OCI-LY7 (cell line): ENCODE measurements at places on chromosomes 11 and 22. TPM values are rescaled to one million over a fixed set of nuclear protein-coding genes. Genes with fewer than 3 reads are reported as not detected.

Gene CCDC87
- total RNA-seq, result 0.17 and 0.36 TPM in 2 replicates

DNA sequence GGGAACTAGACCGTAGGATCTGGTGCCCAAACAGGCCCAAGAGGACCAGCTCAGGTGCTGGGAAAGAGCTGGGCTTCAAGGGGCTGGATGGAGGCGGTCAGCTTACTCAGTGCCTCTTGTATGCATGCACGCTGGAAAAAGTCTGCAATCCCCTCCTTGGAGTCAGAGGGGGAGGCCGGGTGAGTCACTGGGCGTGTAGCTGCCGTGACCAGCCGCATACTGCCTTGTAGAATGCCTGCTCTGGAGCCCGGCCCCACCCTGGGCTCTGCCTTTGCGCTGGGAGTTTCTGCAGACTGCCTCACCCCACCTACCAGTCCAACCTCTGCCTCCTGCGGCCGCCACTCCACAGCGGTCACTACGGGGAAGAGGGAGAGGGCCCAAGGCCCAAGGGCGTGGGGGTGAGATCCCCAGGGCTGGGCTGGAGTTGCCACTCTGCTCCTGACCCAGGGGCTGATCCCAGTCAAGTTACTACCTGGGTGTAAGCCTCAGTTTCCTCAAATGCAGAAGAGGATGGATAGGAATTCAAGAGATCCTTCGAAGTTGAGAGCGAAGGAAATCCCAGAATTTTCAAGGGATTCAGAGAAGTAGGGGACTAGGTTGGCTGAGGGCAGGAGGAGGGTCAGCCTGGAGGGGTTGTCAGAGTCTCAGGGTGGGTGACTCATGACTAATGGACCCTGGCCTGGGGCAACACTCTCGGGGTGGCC is 4.2 kb downstream of the MRGPRF start:
- DNase-seq, result no peak

- DNase-seq, result no peak
Observed at GRCh38 chr11:112477581-112478317, 217.1 kb upstream of the PLET1 start.

GRCh38 chr11:77001613-77002012 is 32.6 kb upstream of the B3GNT6 start:
- no peak for DNase-seq

- no peak for DNase-seq
Observed at GRCh38 chr11:72244361-72245262, 636 bp upstream of the PHOX2A start.

GRCh38 chr11:2122222-2122906 is 16.8 kb downstream of the IGF2 start:
- DNase-seq, result no peak

- no peak for DNase-seq
Observed at GRCh38 chr11:8707541-8708191, 25.1 kb downstream of the RPL27A start.

Gene OR4A16
- not detected in 2 replicates for total RNA-seq

Gene OR10AG1
- not detected in 2 replicates for total RNA-seq

DNA sequence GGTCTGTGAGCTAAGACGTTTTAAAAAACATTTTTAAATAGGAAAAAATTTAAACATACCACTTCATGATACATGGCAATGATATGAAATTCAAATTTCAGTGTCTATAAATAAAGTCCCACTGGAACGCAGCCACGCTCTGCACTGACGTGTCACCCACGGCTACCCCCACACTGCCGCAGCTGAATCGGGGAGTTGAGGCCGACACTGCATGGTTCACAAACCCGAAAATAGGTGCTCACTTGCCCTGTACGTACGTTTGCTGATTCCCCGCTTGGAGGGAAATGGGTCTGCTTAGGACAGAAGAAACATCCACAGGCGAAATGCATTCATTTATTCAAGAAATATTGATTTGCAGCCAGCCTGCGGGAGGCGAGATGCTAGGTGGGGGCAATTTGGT is 1342.3 kb downstream of the TBC1D22A start:
- DNase-seq, result no peak

- no peak for DNase-seq
Observed at GRCh38 chr22:21762712-21763581, 27.4 kb upstream of the YPEL1 start.

DNA sequence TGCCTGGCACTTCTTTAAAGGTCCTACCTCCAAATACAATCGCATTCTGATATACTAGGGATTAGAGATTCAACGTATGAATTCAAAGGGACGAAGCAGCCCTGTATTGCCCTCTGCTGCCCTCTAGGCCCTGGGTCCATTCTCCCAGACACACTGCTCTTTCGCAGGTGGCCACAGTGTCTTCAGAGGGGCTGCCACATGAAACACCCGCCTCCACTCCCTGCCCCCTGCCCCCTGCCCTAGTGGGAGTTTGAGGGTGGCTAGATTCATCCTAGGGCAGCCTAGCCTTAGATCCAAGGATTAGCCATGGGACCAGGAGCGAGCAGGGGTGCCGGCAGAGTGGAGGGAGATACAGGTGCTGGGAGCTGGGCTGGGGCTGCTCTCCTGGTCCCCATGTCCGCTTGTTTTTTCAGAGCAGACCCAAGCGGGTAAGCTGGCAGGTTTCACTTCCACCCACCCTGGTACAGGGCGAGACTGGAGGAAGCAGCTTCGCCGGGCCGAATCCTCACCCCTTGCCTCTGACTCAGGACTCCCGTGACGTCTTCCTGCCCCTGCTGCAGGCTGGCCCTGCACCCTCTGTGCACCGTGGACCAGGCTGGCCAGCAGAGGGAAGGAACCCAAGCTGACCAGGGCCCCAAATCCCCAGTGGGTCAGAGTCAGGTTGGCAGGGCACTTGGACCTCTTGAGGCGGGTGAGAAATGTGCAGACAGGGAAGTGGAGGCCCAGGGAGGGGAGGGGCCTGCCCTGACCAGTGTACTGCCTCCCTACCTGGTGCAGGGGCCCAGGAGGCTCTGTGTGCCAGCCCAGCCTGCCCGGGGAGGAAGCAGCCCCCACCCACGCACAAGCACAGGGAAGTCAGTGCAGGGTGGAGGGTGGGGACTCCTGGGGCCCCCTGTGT is 28.4 kb upstream of the HMOX1 start:
- peak; percentile 91 for DNase-seq

GRCh38 chr22:25797498-25798290 is 55.7 kb downstream of the MYO18B start:
- no peak for DNase-seq

DNA sequence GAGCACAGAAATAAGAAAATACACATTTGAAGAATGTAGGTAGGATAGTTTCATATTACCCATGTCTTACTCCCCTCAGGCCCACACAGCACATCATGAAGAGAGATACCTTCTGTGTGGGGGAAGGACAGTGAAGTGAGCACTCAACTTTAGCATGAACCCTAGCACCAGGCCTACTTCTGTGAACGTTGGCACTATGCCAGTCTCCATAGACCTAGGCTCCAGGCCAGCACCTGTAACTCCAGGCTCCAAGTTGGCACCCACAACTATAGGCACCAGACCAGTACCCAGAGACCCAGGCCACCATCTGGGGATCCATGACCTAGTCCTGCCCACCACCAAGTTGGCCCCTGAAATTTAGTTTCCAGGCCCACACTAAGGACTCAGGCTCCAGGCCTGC is 410.9 kb downstream of the INSC start:
- DNase-seq, result no peak

- no peak for DNase-seq
Observed at GRCh38 chr11:27558401-27558800, 51.8 kb upstream of the LIN7C start.
